Choroid plexus epithelial cell (primary cell): ENCODE measurements at places on chromosomes 2 and 18.

DNA sequence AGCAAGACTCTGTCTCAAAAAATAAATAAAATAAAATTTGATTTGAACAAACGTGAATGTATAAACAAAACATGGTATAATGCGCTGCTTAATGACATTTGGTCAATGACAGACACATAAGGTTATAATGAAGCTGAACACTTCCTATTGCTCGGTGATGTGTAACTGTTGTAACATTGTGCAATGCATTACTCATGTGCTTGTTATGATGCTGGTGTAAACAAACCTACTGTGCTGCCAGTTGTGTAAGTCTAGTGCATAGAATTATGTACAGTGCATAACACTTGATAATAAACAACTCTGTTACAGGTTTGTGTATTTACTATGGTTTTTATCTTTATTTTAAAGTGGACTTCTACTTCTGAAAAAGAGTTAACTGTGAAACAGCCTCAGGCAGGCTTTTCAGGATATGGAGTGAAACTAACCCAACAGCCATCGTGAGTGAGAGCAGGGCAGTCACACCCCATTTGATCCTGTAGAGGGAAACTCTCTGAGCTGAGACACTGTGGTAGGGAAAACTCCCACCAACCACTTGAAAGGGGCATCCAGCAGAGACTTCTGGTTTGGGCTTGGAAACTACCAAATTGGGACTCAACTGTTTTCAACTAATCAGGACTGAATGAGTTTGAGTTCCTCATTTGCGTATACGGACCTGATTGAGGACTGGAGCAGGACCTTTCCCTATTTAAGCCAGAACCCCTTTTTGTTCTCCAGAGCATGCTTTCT lies 8.7 kb upstream of the RPRD1A start:
- DNase-seq, result peak; percentile 90

DNA sequence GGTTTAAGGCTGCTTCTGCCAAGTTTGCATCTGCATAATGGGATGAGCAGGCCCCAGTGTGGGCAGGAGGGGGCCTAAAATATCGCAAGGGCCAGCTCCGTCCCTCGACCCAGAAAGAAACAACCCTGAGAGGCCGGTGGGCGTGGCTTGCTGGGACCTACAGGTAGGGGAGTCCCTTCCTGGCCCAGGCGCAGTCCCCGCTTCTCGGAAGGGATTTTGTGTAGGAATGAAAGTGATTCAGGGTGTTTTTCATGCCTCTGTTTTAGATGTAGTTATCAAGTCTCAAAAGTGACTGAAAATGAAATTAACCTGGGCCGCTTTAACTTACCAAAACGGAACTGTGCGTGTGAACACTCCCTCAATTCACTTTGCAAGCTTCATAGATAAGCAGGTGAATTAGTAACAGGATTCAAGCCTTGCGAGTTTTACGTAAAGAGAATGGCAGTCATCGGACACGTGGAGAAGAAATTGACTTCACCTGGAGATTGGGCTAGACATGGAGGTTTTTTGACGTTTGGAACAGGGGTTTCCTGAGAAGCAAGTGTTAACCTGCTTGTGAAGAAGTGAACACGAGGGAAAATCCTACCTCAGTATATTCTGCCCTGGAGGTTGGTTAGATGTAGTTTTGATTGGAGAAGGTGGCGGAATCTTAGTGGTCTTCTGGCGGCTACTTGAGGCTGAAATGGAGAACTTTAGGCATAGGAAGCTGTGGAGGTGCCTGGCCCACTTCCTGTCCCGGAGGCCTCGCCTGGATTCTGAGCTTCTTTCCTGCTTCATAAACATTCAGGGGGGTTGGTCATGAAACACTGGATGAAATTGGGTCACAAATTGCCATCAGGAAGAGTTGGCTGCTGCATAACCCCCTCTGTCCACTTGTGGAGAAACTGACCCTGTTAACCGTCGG lies 1.7 kb downstream of the NCK2 start:
- DNase-seq, result no peak

- peak; percentile 63 for DNase-seq
Measured at GRCh38 chr2:21118302-21118920, 5.4 kb upstream of the TDRD15 start.

DNA sequence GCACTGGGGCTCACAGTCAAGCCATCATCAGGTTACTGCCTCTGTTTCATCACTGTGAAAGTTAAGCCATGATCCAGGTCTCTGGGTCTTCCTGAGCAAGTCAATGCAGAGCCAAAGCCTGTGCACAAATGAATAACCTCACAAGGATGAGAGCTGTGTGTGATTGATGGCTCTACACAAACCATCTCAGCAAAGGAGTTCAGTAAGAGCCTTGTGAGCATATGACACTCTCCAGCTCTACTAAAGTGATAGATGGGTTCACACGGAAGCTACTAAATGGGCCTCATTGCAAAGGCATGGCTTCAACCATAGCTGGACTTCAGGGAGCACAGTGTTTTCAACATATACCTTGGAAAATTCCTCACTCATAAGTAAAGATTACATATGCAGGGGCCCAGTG lies 101.5 kb downstream of the AFF3 start:
- DNase-seq, result no peak

DNA sequence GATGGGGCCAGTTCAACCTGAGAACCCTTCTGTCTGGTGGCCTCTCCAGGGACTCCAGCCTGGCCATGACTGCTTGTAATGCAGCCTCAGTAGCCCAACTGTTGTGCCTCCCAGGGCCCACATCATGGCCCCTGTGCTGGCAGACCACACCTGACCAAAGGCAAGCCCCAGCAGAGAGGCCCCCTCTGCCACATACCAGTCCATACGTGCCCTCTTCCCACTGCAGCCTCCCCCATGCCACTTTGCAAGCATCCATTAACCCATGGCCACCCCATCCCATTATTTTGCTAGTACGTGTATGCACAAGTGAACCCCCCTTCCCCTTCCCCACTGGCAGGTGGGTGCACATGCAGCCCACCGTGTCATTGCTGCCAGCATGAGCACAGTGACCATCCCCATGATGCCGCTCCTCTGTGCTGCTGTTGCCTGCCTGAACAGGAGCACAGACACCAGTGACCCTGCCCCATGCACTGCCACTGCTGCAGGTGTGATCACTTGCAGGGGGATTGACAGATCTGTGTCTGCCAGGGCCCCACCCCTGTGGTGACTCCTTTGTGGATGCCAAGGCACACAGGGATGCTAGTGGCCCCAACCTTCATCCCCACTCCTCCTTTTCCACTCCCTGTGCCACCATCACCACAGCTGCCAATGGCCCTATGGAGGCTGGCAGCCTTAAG lies 330.0 kb upstream of the DSEL start:
- DNase-seq, result no peak

GRCh38 chr2:164655336-164655735 lies 34.1 kb upstream of the GRB14 start:
- peak; percentile 19 for DNase-seq

DNA sequence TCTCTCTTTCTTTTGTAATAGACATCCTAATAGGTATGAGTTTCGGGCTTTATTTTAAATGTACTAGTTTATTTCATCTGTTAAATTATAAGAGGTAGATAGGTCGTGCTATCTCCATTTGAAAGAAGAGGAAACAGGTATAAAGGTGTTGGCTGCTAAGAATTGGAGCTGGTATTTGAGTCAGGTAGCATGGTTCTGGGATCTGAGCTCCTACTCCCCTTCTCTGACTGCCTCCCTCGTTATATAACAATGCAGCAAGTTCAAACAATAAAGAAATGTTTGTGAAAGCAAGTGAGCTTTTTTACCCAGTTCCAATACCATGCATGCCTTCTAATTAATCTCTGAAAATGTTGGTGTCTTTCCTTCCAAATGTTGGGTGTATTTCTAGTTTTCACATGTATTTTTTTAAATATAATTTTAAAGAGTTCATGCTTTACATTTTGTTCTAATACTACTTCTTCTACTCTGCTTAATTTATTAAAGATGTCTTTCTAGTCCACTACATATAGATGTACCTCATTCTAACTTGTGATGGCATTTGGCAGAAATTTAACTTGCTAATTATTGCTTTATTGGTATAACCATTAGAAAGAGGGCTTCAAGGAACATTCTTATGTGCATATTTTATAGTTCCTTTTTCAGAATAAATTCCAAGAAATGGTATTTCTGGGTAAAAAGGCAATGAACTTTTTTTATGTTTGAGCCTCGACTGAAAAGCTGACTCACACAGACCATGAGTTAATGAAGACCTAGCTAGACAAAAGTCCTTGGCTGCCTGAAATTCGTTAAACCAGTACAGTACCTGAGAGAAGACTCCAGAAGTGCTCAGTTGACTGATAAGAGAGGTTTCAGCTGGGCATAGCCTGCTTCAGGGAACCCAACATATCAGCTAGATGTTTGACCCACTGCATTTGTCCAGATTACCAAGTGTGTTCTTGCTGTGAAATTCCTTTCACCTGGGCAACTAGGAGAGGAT lies 133.5 kb downstream of the CERS6 start:
- DNase-seq, result no peak

GRCh38 chr2:24891201-24891600 lies 28.8 kb downstream of the ADCY3 start:
- DNase-seq, result no peak

- peak; percentile 69 for DNase-seq
Measured at GRCh38 chr2:172438741-172439508, 11.5 kb downstream of the ITGA6 start.

DNA sequence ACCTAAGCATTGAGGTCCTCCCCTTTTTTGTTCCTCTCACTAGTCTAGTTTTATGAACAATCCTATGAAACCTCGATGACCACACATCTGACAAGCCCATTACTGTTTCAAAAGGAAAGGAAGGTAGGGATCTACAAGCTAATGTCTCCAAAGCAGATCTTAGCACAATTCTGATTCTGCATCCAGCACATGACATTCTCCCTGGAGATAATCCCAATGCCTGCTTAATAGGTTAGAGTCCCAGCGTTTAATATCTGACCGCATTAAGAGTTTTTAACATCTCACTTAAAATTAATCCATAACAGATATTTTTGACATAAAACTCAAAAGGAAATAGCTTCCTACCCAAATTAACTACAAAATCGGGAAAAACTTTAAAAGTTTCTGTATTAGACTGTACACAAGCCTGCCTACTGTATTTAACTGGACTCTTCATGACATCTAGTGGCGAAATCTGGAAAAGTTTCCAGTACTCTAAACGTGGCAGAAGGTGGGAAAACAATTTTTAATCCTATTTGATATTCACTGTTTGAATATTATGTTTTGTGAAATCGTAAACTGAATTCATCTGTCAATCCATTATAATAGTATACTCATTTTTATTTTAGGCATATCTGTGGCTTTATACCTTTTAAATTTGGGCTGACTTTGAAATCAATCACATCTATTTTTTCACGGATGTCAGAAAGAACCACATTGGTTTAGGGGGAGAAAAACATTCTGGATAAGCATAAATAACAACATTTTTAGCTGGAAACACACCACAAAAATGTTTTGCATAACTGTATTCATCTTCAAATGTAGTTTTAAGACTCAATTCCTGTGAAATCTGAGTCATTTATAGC lies 62.4 kb downstream of the TXNL1 start:
- peak; percentile 82 for DNase-seq

- DNase-seq, result no peak
Measured at GRCh38 chr18:23521907-23522306, 18.6 kb downstream of the RMC1 start.

DNA sequence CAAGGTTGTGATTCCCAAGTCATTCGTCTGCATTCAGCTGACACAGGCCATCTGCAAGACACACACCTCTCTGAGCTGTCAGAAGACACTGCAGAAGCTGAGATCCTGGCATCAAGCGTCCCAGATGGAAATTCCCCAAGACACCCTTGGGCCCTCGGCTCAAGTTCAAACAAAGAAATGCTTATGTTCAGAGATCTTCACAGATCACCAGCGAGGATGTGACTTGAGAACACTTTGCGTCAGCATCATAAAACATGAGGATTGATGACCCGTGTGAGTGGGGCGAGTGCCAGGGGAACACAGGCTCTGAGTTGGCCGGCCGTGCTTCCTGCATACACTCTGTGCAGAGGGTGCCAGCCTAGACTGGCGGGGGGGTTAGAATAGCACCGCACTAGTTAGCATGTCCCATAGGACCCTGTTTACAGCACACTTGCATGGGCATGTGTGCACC lies 36.8 kb downstream of the KCNIP3 start:
- no peak for DNase-seq

GRCh38 chr2:200131307-200131706 lies 175.2 kb upstream of the SPATS2L start:
- DNase-seq, result peak; percentile 34

DNA sequence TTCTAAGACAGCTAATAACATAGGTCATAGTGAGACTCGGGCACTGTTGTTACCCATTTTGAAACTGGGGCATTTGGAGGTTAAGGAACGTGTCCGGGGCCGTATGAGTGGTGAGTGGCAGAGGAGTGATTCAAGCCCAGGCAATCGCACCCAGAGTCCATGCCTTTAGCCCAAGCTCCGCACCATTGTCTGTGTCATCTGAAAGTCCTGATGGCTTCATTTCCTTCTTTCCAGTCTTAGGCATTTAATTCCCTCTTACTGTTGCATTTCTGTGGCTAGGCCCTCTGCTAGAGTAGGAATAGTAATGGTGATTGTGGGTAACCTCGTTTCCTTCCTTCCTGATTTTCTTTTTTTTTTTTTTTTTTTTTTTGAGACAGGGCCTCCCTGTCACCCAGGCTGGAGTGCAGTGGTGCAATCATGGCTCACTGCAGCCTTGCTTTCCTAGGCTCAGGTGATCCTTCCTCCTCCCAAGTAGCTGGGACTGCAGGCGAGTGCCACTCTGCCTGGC lies 49.8 kb upstream of the ASB1 start:
- peak; percentile 18 for DNase-seq

DNA sequence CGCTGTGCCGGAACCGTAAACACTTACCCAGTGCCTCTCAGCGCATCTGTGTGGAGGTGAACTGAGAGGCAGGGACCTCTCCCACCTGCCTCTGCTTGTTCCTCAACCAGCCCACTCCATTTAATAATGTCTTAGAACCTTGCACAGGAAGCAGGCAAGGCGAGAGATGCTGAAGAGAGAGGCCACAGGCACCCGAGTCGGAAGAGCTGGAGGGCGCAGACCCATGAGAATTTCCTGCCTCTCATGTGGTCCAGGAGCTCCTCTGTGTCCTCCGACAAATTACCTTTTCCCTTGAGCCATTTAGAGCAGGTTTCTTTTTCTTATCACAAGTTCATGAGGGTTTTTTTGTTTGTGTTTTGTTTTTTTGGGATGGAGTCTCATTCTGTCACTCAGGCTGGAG lies 4.9 kb upstream of the RFX8 start:
- no peak for DNase-seq

- no peak for DNase-seq
Measured at GRCh38 chr2:225289659-225290058, 109.9 kb upstream of the NYAP2 start.

- DNase-seq, result peak; percentile 81
Measured at GRCh38 chr2:11698009-11698922, 28.3 kb upstream of the NTSR2 start.

GRCh38 chr18:63564561-63564960 lies 22.4 kb downstream of the SERPINB12 start:
- DNase-seq, result no peak
